ENCODE measurements at places on chromosomes 7 and 10. TPM values are rescaled to one million over a fixed set of nuclear protein-coding genes. Genes with fewer than 3 reads are reported as not detected.

DNA sequence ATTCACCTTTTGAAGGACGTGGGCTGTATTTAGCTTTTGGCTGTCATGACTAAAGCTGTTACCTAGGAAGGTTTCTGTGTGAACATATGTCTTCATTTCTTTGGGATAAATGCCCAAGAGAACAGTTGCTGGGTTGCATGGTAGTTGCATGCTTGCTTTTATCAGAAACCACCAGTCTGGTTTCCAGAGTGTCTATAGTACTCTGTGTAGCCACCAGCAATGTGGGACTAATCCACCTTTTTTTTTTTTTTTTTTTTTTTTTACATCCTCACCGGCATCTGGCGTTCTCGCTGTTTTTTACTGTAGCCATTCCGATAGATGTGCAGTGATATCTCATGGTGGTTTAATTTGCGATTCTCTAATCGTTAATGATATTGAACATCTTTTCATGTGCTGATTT is 297.8 kb downstream of the SDK1 start:
- DNase-seq: no peak

GRCh38 chr7:1569440-1569832 is 396 bp downstream of the PSMG3 start:
- no peak for DNase-seq

DNA sequence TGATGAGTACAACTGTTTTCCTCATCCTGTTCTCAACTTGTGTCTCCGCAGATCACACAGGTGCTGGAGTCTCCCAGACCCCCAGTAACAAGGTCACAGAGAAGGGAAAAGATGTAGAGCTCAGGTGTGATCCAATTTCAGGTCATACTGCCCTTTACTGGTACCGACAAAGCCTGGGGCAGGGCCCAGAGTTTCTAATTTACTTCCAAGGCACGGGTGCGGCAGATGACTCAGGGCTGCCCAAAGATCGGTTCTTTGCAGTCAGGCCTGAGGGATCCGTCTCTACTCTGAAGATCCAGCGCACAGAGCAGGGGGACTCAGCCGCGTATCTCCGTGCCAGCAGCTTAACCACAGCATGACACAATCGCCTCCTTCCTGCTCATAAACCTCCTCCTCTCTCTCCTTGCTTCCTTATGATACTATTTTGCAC is 126.7 kb upstream of the PRSS58 start:
- DNase-seq: no peak

DNA sequence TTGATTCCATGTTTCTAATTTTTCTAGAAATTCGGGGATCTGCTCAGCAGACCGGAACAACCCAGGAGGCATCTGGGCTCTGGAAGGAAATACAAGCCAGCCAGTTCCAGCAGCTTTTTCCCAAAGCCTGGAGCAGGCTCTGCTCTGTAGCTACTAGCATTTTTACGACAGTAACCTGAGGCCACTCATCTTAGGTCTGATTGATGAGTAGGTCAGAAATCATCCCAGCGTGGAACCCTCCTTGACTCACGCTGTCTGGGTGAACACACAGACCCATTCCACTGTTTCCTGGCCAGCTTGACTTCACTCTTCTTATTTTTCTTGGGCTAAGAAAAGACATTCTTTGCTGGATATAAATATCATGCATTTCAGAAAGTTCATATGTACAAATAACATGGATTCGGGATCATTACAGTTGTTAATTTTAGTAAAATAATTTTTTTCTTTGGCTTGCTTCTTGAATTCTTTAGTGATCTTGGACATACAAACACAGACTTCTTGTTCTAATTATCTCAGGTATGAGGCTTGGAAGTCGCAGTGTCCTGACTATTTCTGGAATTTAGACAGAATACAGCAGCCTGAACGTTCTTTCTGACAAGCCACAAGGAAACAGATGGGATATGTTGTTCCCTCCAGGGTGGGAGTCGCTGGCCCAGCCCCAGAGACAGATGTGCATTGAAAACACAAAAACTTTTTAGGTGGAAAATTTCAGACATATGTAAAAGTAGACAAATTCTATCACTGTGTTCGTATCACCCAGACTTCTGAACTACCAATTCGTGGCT is 54.6 kb upstream of the PITRM1 start:
- no peak for DNase-seq

DNA sequence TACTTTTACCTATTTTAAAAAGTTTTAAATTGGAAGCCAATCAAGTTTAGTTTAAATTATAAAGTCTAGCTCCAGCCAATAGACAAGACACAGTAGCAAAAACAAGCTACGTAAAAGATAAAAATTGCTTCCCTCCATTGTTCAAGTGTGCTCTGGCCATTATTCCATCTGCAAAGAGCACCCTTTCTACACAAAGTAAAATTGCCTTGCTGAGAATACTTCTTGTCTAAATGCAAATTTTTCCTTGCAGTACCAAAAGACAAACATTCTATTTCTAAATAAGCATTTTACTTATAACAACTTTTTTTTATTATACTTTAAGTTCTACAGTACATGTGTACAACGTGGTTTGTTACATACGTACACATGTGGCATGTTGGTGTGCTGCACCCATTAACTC is 75.9 kb upstream of the ZNF746 start:
- no peak for DNase-seq

- no peak for DNase-seq
Observed at GRCh38 chr10:91672021-91672608, 39.2 kb upstream of the PPP1R3C start.

DNA sequence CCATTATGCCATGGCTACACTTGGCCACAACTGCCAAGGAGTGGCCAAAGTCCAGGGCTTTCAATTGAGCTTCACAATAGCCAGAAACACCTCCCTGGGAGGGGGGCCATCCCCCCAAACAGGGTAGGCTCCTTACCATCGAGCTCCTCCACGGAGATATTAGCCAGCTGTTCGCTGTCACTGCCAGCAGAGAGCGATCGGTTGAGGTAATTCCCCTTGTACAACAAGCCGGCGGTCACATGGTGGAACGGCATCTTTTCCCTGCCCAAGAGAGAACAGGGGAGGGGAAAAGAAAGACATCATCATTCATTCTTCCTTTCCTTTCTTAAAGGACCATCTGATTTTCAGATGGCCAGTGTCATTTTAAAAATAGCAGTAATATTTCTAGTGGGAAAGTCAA is 133.6 kb downstream of the CALN1 start:
- no peak for DNase-seq

Gene FAM131B
- 91.1 TPM for total RNA-seq

Gene CHRM2
- 9.4 TPM for total RNA-seq

Gene LRRC4
- 18.4 TPM for total RNA-seq

- no peak for DNase-seq
Observed at GRCh38 chr7:44706788-44707557, 41.7 kb upstream of the ZMIZ2 start.

Gene EEPD1
- 27.8 TPM for total RNA-seq

Gene TPST1
- 72.1 TPM for total RNA-seq

Gene WEE2
- total RNA-seq: 0.16 TPM

- no peak for DNase-seq
Observed at GRCh38 chr10:70679498-70679897, 7.2 kb downstream of the ADAMTS14 start.

DNA sequence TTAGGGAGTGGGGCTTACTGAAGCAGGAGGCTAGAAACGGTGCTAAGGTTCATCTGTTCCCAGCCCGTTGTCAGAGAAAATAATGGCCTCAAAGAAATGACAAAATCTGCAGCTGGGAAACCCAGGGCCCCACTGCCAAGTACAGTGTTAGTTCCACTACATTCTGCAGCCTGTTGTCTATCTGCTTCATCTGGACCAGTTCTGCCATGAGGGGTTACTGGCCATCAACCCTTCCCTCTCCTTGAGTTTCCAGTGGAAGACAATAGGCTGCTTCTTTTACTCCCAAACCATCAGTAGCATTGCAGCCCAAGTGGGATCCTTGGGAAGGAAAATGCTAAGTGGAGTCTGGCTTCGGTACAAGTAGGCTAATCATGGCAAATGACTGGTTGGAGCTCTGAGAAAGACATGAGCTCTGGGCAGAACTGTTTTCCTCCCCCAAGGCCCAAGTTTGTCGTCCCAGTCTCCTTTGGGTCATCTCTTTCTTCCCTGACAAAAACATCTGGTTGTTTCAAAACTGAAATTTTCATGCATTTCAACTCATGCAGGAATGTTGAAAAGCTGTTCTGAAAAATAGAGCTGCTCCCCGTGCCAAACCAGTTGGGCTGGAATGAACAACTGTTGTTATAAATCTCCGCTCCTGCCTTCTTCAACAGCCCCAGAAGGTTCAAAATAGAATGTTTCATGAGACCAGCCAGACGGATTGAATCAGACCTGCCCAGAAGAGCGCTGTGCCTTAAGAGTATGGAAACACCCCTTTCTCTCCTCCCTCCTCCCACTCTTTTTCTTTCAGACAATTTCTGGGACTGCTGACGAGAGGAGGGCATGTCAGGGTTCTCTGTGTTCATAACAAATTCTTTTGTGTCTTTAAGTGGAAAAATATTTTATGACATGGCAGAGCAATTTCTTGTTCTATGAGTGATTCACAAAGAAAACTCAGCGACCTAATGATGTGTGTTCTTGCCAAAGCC is 116.6 kb downstream of the RAB18 start:
- DNase-seq: no peak

GRCh38 chr7:124649397-124650014 is 116.1 kb downstream of the GPR37 start:
- no peak for DNase-seq

Gene VWC2
- total RNA-seq: 2.8 TPM

DNA sequence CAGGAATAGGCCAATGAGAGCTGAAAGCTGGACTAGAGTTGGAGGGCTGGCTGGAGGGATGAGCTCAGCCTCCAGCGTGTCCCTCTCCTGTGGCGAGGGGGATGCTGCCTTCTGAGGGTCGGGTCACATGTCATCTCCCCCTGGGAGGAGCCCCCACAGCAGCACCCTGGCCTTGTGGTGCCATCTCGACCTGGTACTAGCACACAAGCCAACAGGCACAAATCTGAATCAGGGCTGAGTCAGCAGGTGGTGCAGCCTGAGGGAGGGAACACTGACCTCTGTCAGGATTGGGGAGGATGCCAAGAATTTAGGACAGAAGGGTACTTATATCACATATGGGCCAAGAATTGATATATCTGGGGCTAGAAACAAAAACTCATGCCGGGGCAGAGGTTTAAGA is 280.4 kb downstream of the CELF2 start:
- no peak for DNase-seq

GRCh38 chr7:71334541-71334940 is 202.6 kb downstream of the GALNT17 start:
- DNase-seq: no peak

DNA sequence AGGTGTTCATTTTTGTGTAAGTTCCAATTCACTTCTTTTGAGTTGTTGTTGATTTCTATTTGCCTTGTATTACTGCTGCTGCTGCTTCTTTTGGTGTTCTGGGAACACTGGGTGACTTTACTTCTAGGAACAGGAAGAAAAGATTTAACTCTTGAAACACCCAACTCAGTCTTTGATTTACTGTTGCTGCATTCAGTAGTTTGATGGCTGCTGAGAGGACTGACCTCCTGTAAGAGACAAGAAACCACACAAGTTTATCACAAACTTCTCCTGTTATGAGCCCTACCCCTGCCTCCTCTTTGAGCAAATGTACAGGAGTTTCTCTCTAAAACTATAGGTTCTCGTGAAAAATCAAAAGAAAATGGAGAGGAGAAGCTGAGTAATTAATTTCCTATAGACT is 161.7 kb downstream of the CTTNBP2 start:
- DNase-seq: no peak

GRCh38 chr10:65213170-65213569 is 1692.0 kb downstream of the REEP3 start:
- no peak for DNase-seq

- DNase-seq: no peak
Observed at GRCh38 chr10:43389867-43390266, 18.4 kb downstream of the FXYD4 start.

- no peak for DNase-seq
Observed at GRCh38 chr7:106193661-106194060, 81.5 kb upstream of the SYPL1 start.

Gene SFRP5
- total RNA-seq: 0.62 TPM

Gene ANXA8
- not detected for total RNA-seq

DNA sequence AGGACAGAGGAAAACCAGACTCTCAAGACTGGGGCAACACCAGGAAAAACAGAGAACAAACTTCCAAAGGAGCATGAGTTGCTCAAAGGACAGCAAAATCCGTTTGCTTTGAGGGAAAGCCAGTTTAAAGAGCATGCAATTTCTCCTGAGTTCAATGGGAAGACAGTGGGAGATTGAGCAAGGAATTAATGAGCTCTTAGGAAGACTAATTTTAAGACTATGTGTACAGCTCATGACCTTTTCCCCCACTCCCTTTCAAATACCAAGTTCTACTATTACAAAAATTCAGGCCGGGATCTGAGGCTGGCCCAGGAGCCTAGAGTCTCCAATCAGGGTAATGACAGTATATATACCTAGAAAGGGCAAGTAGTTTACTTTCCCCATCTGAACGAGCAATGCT is 79.2 kb downstream of the EPDR1 start:
- DNase-seq: no peak

- DNase-seq: no peak
Observed at GRCh38 chr10:97607095-97607636, 17.6 kb downstream of the C10orf62 start.

DNA sequence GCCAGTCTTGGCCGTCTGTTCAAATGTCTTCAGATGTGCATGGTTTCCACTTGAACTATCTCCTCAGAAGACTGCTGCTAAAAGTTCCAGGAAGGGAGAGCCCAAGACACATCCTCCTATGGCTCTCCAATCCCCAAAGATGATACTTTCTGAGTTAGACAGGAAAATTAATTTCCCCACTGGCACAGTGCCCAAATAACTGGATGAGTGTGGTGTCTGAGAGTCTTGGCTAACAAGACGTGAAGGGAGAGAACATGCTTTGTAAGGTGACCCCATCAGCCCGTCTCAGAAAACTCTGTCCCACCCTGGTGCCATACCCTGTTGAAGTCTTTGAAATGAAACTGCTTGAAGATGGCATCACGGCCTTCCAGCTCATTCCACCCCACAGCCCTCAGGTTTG is 2.9 kb downstream of the PCBD1 start:
- no peak for DNase-seq

DNA sequence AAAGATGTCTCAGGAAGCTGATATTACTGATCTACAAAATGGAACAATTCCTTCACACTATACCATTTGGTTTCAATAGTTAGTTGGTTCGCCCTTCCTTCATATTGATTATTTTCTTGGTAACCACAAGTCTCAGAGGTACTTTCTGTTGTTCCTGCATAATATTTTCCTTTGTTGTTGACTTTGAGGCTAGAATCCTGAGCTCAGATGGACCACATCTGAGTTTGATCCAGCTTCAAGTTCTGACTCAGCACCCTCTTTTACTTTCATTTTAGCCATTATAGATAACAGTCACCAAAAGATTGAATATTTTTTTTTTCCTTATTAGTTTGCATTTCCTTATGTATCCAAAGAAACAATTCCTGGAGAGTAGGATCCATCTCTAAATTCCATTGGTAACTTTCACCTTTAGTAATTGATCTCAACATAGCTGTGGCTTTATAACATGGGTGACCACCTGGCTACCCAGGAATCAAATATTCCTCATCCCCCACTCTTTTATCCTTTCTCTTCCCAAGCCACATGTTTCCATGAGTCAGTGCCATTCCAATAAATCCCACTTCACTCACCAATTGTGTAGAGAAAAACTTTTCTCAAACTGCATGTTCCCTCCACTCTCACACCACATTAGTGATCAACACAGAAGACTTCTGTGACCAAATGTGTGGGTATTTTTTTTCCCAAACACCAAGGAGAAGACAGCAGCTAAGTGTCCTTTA is 9.7 kb upstream of the ABCA13 start:
- no peak for DNase-seq

Gene FOXI2
- not detected for total RNA-seq

All from occipital lobe (tissue), 3 donors.